ENCODE measurements at places on chromosomes 12 and 14. TPM values are rescaled to one million over a fixed set of nuclear protein-coding genes. Genes with fewer than 3 reads are reported as not detected.
A peak's percentile ranks its signal among the peaks of the same experiment; 100 is the strongest.

- H3K27ac ChIP-seq: no peak overlapping the region
- no peaks in the 10 kb centered on the region for H3K27me3 ChIP-seq
- H3K36me3 ChIP-seq: no peaks in the 10 kb centered on the region
- no peak for DNase-seq
These were observed 12.0 kb upstream of the RNU6-7 start for GRCh38 chr14:32189811-32190210.

DNA sequence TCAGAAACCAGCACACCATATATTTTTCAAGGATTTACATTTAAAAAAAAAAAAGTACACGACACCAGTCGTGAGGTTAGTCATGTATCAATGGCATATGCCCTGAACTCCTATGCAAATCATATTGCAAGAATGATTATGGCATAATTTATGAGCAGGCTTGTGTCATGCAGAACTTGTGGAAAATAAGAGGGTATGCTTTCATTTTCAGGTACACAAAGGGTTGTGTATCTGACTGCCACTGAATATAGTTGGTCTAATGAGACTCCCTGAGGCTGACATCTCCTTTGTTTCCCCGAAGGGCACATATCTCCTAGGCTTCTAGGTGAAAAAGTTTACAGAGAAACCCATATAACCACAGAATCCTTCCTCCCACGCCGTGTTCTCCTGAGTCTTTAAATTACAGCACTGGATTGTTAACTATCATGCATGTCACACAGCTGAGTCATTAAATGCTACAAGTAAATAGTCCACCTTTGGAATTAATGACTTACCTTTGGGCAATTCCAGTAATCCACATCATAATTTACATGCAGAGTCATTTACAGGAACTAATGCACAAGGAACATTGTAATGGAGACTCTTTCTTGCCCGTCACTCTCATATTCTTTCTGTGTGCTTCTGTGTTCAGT, 356.7 kb upstream of the DIO2 start:
- no peak overlapping the region for H3K4me3 ChIP-seq
- no peaks in the 10 kb centered on the region for H3K36me3 ChIP-seq
- DNase-seq: peak; percentile 92

DNA sequence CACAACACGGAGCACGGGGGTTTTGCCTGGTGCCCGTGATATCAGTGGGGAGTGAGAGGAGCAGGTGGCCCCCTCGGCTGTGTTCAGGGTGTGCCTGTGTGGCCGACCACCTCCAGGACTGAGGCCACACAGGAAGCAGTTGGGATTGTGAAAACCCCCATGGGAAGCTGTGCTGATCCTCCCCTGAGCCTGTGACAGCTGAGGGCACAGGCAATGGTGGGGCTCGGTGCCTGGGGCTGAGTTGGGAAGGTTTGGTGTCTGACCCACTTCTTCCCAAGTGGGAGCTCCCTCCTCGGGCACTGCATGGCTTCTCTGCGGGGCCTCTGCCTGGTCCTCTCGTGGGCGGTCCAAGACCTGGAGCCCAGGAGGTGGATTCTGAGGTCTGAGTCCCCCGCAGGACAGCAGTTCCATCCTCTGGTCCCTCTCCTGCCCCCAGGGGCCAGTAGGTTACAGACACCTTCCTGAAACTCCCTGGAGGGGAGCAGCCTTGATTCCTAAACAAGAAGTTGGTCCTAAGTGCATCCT, 17.9 kb downstream of the PACS2 start:
- H3K27me3 ChIP-seq: no peaks in the 10 kb centered on the region
- H3K36me3 ChIP-seq: no peaks in the 10 kb centered on the region
- H3K27ac ChIP-seq: no peak overlapping the region
- no peak for DNase-seq

GRCh38 chr12:76878899-76879709, at the start of gene CSRP2:
Gene CSRP2 (minus strand): TSS chr12:76879019. CDS start chr12:76866260, 12,759 bp downstream.
- peak within 1 kb of the TSS; percentile 95 for H3K4me3 ChIP-seq
- H3K4me1 ChIP-seq: peaks cover 20% of the 10 kb centered on the region
- peak; percentile 79 for DNase-seq
- no peaks in the 10 kb centered on the region for H3K27me3 ChIP-seq
- H3K27ac ChIP-seq: peak within 1 kb of the TSS; percentile 94

GRCh38 chr14:32397861-32398640, 69.0 kb downstream of the AKAP6 start:
- peaks cover 2% of the 10 kb centered on the region for H3K27me3 ChIP-seq
- H3K27ac ChIP-seq: no peak overlapping the region
- DNase-seq: peak; percentile 87
- peaks cover 6% of the 10 kb centered on the region for H3K4me1 ChIP-seq
- no peaks in the 10 kb centered on the region for H3K36me3 ChIP-seq

DNA sequence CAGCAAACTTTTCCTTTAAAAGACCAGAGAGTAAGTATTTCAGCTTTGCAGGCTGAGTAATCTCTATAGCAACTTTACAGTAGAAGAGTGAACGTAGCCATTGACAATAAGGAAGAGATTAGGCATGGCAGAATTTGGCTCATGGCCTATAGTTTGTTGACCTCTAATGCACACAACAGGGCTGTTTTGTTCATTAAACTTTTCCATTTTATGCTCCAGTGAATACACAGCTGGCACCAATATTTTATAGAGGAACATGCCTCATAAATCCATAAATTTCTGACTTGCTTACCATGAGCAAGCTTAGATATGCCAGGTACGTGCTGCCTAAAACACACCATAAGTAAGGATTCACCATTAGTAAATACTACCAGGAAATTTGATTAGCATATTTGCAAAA, 609.0 kb upstream of the STXBP6 start:
- no peaks in the 10 kb centered on the region for H3K4me1 ChIP-seq
- no peaks in the 10 kb centered on the region for H3K27me3 ChIP-seq
- no peak for DNase-seq
- no peak overlapping the region for H3K4me3 ChIP-seq
- H3K27ac ChIP-seq: no peak overlapping the region

- no peak for DNase-seq
- no peak overlapping the region for H3K27ac ChIP-seq
These were observed 55.5 kb downstream of the CDC42BPB start for GRCh38 chr14:103001651-103002396.

DNA sequence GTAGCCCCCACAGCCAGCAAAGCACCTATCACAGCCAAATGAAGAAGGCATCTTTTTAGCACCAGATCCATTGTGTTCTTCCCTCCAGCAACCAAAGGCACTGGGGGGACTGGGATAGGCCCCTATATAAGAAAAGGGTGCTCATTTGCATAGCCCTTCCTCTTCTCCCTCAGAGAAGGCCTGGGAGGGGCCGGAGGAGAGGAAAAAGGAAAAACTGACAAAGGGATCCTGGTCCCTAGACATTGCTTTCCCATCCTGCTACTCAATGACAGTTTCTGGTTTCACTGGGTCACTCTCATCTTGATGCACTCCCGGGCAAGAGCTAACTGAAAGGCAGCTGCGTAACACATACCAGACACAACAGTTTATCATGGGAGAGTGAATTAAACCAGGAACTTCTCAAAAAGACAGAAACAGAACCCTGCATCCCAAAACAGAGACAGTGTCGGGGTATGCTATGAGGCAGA, at the start of gene PMEL:
PMEL (minus strand) TSS at position 102 of the 467 bp plus-strand sequence; CDS start at position 71, 31 bp downstream.
- DNase-seq: no peak
- H3K36me3 ChIP-seq: no peaks in the 10 kb centered on the region
- H3K27ac ChIP-seq: peak within 1 kb of the TSS; percentile 82
- peak within 1 kb of the TSS; percentile 94 for H3K4me3 ChIP-seq
- H3K27me3 ChIP-seq: no peaks in the 10 kb centered on the region
- peaks cover 15% of the 10 kb centered on the region for H3K4me1 ChIP-seq

DNA sequence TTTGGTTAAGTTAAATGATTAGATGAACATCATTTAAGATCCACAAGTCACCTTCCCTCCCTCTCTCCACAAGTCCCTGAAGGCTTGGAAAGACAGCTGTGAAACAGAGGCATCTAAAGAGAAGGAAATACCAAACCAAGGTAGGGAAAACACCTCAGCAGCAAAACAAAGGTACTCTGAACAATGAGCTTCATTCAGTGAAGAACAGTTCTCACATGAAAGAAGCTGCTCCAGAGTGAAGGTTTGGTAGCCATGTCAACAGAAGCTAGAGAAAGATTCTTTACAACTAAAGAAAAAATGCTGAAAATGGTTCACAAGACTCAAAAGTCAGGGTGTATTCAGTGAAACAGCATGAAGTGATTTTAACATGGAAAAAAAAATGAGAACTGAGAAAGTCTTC, 69.4 kb downstream of the FGD6 start:
- no peak overlapping the region for H3K4me3 ChIP-seq
- no peaks in the 10 kb centered on the region for H3K4me1 ChIP-seq
- no peak overlapping the region for H3K27ac ChIP-seq
- H3K36me3 ChIP-seq: peaks cover under 1% of the 10 kb centered on the region
- DNase-seq: no peak

DNA sequence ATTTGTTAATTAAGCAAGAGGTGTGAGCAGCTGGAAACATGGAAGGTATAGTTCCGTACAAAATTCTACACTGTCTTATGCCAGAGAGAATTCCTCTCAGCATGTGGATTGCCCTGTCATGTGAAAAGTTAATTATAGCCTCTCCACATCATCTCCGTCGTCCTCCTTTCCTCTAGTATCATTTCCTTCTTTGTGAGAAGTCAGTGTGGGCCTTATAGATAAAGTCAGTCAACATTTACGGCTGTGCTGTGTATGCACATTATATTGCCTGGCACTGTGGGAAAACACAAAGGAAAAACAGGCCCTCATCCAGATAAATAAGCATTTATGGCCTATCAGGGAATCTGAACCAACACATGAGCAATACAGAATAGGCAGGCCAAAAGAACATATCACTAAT, 236.6 kb downstream of the SEC23A start:
- no peak overlapping the region for H3K4me3 ChIP-seq
- no peaks in the 10 kb centered on the region for H3K27me3 ChIP-seq
- no peaks in the 10 kb centered on the region for H3K36me3 ChIP-seq
- H3K27ac ChIP-seq: no peak overlapping the region

DNA sequence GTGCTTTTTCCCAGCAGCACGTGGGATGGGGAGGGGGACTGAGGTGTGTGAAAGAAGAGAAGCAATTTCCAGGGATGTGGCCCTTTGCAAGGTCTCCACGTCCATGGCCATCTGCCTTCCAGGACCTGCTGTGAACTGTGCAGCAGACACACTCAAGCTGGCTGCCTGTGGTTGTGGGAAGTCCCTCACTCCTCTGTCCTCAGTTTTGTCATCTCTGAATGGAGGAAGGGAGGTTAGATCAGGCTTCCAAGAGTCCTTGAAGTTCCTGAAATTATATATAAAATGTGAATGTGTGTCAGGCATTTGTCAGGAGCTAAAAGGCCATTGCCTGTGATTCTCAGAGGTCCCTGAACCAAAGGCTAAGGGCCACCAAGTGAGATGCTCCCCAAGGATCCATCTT, 328.2 kb downstream of the CACNA1C start:
- H3K27ac ChIP-seq: no peak overlapping the region
- no peak overlapping the region for H3K4me3 ChIP-seq
- H3K4me1 ChIP-seq: peaks cover 3% of the 10 kb centered on the region
- no peak for DNase-seq
- H3K36me3 ChIP-seq: no peaks in the 10 kb centered on the region

DNA sequence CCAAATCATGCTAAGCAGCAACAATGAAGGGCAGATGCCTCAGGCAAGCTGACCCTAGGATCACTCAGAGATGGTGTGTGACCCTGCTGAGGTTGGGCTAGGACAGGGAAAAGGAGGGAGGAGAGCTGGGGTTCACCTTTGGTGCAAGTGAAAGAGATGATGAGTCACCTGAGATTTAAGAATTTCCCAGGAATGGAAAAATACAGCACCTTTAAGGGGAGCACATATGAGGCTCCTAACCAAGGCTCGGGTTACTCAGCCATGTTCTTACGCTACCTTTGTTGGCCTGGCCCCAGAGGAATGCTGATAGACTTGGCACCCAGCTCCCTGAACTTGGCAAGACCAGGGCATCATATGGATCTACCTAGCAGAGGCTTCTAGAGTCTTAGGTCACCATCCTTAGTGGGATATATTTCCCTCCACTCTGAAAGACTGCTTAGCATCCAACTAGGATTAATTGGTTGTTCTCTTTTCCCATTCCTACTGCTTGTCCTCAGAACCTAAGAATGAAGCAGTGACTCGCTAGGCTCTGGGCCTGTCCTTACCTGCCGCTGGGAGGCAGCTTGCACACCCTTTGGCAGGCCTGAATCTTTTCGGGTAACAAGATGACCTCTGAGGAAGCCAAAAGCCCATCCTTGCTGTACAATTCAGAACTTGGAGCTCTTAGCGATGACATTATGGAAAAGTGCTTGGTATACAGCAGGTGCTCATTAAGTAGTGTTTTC, 4.0 kb upstream of the NAA25 start:
- no peak overlapping the region for H3K4me3 ChIP-seq
- no peak overlapping the region for H3K27ac ChIP-seq
- no peaks in the 10 kb centered on the region for H3K27me3 ChIP-seq
- peaks cover 15% of the 10 kb centered on the region for H3K4me1 ChIP-seq
- no peak for DNase-seq

- H3K4me1 ChIP-seq: no peaks in the 10 kb centered on the region
- no peak for DNase-seq
These were observed 142.6 kb downstream of the GPHN start for GRCh38 chr14:66650491-66650911.

DNA sequence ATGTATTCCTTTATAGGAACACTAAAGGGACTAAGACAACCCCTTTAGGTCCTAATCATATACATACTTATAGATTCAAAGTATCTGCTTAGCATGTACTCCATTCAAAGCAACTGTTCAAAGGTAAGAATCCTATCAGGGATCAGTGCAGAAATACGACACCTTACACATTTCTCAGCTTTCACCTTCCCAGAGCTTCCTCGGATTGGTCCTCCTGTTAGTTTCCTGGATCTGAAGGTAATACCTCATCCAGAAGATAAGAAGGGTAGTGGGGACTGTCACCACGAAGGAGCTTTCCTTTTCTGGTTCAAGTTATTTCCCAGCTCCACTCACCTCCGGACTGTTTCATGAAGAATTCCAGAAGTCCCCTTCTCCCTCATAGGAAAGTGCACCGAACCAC, 38.0 kb downstream of the RCOR1 start:
- H3K36me3 ChIP-seq: no peaks in the 10 kb centered on the region
- H3K27ac ChIP-seq: no peak overlapping the region
- no peak for DNase-seq
- no peak overlapping the region for H3K4me3 ChIP-seq

- H3K27me3 ChIP-seq: no peaks in the 10 kb centered on the region
- no peak for DNase-seq
- peaks cover 25% of the 10 kb centered on the region for H3K4me1 ChIP-seq
- H3K36me3 ChIP-seq: peaks cover 9% of the 10 kb centered on the region
- no peak overlapping the region for H3K4me3 ChIP-seq
- no peak overlapping the region for H3K27ac ChIP-seq
These were observed 62.6 kb downstream of the DCAF5 start for GRCh38 chr14:69090187-69090789.

GRCh38 chr12:49187184-49187583, 1.7 kb downstream of the TUBA1A start:
- H3K27ac ChIP-seq: peak overlapping the region; percentile 93
- peak overlapping the region; percentile 96 for H3K4me3 ChIP-seq
- DNase-seq: peak; percentile 53
- H3K4me1 ChIP-seq: peaks cover 14% of the 10 kb centered on the region
- H3K36me3 ChIP-seq: peaks cover 21% of the 10 kb centered on the region

DNA sequence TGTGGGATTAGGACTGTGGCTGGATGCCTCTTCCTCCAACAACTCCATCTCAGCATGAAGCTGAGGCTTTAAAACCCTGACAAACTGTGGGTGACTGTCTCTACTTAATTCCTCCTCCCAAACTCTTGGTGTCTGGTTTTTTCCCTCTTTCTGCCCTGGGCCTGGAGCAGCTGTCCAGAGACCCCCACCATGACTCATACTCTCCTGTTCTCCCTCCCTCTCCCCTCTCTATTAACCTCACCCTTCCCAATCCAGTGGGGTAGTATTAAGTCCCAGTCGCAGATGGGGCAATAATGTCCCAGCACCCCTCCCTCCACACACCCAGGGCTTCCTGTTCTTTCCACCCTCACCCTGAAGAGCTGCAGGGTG, 2.0 kb upstream of the DNAJC14 start:
- H3K36me3 ChIP-seq: peaks cover 2% of the 10 kb centered on the region
- no peaks in the 10 kb centered on the region for H3K27me3 ChIP-seq
- peak overlapping the region; percentile 84 for H3K27ac ChIP-seq
- peaks cover 19% of the 10 kb centered on the region for H3K4me1 ChIP-seq

The TTC8 gene
- total RNA-seq: 26.6 TPM

The ANO4 gene
- total RNA-seq: 41.3 TPM
